Amniotic epithelial cell (primary cell): ENCODE measurements at places on chromosomes 5 and 9.

DNA sequence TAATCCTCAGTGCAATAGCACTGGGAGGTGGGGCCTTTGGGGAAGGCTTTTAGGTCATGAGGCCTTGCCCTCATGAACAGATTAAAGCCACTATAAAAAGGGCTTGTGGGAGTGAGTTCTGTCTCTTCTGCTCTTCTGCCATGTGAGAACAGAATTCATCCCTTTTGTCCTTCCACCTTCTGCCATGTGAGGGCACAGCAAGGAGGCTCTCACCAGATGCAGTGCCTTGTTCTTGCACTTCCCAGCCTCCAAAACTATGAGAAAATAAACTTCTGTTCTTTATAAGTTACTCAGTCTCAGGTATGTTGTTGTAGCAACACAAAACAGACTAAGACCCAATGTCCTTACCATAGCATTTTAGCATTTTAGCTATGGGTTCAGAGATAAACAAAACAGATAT is 81.7 kb upstream of the CPLX2 start:
- DNase-seq = no peak

DNA sequence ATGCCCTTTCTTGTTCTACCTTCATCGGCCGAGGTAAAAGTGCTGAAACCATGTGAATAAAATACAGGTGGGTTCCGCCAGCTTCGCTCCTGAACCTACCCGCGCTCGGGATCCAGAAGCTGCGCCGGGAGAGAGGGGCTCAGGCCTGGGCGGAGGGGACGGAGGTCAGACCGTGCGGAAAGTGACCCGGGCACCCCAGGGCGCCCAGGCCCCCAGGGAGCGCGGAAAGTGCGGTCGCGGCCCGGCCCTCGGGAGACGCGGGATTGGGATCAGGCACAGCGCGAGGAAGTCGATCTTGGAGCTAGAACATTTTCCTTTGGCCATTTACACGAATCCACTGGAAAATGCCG is 329 bp downstream of the SYK start:
- DNase-seq = no peak

GRCh38 chr5:149452007-149452664 is 73.0 kb upstream of the IL17B start:
- DNase-seq = peak; percentile 63

GRCh38 chr5:180070756-180071530 is 616 bp downstream of the RNF130 start:
- peak; percentile 41 for DNase-seq

DNA sequence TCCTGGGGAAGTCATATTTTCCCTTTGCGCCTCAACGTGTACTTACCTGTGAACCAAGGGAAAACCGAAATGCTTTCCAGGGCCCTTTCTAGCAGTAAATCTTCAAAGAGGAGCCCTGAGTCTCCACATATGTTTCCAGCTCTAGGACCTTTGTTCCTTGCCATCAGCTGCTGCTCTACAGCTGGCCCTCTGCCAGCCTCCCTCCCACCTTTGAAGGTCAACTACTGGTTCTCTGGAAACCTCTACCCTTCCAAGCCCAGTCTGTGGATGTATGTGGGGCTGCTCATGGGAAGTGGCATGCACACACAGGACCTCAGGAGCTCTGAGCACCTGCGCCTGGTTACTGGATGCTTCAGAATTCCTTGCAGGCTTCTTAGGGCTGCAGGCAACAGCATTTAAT is 117.2 kb downstream of the PSD2 start:
- no peak for DNase-seq

DNA sequence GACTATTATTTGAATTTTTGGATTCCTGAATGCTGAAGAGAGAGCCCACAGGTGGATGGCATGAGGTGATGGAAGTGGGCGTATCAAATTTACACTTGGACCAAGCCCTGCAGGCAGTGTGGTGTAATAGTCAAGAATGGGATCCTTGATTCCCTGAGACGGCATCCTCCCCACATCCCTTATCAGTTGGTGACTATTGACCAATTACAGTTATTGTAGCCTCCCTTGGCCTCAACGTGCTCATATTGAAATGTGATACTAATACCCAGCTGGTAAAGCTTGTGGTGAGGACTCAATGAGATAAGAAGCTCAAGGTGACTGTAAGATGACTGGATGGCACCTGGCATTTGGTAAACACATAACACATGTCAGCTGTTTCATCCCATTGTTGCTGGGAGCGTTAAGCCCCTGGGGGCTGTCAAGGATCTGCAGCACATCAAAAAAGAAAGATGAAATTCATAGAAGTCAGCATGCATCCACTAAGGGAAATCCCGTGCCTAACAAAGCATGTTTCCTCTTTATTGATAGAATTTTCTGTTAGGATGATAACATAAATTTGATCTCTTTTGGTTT is 65.6 kb upstream of the IRX2 start:
- no peak for DNase-seq

DNA sequence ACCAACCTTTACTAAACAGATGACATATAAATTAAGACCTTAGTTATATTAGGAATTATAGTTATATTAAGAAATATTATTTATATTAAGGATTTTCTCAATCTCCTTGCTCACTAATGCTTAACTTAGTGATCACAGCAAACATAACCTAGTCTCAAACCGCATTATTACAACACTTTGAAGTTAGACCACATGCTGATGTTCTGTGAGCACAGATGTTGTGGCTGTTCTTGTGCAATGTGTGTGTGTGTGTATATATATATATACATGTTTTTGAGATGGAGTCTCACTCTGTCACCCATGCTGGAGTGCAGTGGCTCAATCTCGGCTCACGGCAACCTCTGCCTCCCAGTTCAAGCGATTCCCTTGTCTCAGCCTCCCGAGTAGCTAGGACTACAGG is 20.5 kb downstream of the ELP1 start:
- DNase-seq = peak; percentile 71

GRCh38 chr9:108213511-108213910 is 642.3 kb downstream of the ACTL7B start:
- DNase-seq = no peak

GRCh38 chr5:149037817-149038216 is 25.0 kb downstream of the SH3TC2 start:
- no peak for DNase-seq

DNA sequence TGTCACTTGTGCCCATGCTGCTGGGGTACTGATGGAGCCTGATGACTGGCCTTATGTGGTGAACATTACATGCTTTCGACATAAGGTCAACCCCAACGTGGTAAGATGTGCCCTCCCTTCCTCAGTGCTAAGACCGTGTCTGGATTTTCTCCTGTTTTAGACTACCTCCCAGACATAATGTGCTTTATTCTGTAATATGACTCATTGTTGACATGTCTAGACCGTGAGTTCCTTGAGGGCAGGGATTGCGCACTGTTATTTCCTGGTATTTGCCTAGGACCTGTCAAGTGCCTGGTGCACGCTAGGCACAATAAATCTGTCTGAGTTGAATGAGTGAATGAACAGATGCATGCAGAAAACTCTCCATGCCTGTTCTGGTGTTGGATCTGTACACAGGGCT is 346.0 kb downstream of the KDM4C start:
- peak; percentile 89 for DNase-seq

- peak; percentile 89 for DNase-seq
Measured at GRCh38 chr5:108747774-108748400, at the start of gene FER. FER (plus strand) TSS chr5:108747897; CDS start chr5:108798183, 50,286 bp downstream.

GRCh38 chr5:44048276-44048984 is 340.8 kb downstream of the FGF10 start:
- no peak for DNase-seq

DNA sequence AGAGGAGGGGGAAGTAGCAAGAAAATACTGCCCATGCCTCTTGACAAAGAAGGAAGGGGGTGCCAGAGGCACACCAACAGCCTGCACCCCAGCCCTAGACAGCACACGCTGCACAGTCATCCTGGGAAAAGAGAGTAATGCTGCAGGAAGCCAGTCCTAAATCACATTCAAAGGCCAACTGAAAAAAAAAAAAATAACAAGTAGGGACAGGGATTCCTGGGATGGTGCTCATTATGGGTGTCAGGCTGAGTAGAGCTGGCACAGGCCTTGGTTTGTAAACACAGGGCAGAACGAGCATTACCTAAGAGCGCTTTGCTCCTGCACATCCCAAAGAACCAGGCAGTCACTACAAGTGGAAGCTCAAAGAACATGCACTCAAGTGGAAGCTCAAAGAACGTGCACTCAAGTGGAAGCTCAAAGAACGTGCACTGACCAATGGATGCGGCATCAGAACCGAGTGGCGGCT is 7.8 kb downstream of the RAPGEF1 start:
- peak; percentile 72 for DNase-seq

- DNase-seq = peak; percentile 90
Measured at GRCh38 chr9:682633-683508, 158.6 kb upstream of the DMRT1 start.

- DNase-seq = no peak
Measured at GRCh38 chr9:38621434-38622287, 1.3 kb upstream of the ANKRD18A start.

- DNase-seq = no peak
Measured at GRCh38 chr5:139222346-139222745, 24.2 kb upstream of the SIL1 start.

GRCh38 chr5:174231956-174232487 is 186.5 kb downstream of the NSG2 start:
- DNase-seq = no peak

DNA sequence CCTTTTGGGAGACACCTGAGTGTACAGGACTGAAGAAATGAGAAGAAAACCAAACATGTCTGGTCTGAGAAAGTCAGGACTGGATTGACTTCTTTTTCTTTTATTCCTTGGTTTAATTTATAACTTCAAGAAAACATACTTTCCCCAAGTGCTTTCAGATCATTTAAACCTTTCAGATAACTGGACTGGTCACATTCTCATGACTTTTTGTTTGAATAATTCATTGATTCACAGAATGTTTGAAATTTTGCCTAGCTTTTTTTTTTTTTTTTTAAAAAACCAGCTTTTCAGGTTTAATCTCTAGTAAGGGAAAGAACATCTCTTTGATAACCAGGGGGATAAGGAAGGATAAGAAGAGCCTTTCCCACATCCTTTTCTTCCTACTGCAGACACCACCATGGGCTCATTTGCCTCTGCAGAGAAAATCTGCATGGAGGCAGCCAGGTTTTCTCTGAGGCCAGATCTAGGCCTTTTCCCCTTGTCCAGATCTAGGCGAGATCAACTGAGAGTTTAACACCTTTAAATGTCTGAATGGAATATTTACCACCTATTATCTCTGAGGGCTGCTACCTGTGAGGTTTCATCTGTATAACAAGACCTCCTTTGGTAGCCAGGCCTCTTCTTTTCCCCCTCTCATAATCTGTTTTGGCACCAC is 45.0 kb upstream of the SLC28A3 start:
- DNase-seq = no peak

DNA sequence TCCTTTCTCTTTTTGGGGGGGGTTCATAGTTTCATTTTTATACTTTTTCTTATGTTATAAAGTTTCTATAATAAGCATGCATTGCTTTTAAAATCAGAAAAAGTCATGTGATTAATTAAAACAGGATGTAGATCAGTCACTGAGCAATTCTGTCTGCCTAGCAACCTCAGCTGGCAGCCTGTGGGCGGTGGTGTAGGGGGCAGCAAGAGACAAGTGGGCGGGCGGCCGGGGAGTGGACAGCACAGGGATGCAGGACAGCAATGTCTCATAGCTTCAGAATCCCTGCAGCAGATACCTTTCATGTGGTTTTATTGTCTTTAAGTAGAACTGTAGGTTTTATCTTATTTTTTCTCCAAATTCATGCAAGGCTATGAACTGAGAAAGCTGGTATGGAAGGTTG is 101.9 kb upstream of the S1PR3 start:
- DNase-seq = no peak
